Omental fat pad (tissue), 4 donors: ENCODE measurements at places on chromosomes 3 and 15. TPM values are rescaled to one million over a fixed set of nuclear protein-coding genes. Genes with fewer than 3 reads are reported as not detected.

GRCh38 chr3:32568953-32569352, 1.7 kb downstream of the DYNC1LI1 start:
- DNase-seq, result no peak

- no peak for DNase-seq
These were observed 220.9 kb downstream of the AGBL1 start for GRCh38 chr15:86300390-86301125.

SH2D7 gene
- not detected for total RNA-seq

ITIH4 gene
- total RNA-seq, result 2.5 TPM

DNA sequence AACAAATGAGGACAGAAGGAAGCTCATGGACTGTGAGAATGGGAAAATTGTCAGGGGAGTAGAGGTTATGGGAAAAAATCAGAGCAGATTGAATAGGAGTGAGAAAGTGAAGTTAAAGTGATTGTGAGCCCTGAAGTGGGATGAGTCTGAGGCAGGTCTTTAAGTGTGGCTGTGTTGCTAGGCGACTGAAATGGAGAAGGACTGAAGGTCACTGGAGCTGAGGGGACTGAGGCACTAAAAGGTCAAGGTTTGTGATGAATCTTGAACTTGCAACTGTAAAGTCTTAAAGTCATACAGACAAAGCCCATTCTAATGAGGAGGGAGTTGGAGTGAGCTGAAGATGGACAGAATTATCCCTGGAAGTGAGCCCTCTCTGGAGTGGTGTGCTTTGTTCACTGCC, 518.9 kb downstream of the TUSC7 start:
- no peak for DNase-seq

- DNase-seq, result no peak
These were observed 18.8 kb upstream of the GATM start for GRCh38 chr15:45397116-45397665.

CACNA2D2 gene
- 3.6 TPM for total RNA-seq

GRCh38 chr3:95464346-95464745, 1350.0 kb upstream of the EPHA6 start:
- no peak for DNase-seq

PML gene
- total RNA-seq, result 69.1 TPM

DNA sequence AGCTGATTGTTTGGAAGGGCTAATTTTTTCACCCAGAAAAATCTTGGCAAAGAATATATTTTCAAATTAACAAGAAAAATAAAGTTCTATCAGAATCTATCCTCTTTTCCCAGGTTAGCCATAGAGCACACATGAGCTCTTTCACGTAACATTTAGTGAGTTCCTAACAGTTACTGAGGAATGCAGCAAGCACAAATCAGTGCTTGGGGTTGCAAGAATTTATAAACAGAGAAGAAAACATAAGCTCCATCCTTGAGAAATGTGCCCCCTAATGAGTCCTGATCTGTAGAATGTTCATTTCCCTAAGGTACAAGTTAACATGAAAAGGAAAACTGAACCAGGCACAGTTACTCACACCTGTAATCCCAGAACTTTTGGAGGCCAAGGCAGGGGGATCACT, 13.9 kb downstream of the EOGT start:
- no peak for DNase-seq

- DNase-seq, result no peak
These were observed 411.2 kb downstream of the SHQ1 start for GRCh38 chr3:72436863-72437592.

HCLS1 gene
- 61.5 TPM for total RNA-seq

ALG1L2 gene
- total RNA-seq, result not detected

SOX2 gene
- total RNA-seq, result not detected

HYAL3 gene
- 6.2 TPM for total RNA-seq

DNA sequence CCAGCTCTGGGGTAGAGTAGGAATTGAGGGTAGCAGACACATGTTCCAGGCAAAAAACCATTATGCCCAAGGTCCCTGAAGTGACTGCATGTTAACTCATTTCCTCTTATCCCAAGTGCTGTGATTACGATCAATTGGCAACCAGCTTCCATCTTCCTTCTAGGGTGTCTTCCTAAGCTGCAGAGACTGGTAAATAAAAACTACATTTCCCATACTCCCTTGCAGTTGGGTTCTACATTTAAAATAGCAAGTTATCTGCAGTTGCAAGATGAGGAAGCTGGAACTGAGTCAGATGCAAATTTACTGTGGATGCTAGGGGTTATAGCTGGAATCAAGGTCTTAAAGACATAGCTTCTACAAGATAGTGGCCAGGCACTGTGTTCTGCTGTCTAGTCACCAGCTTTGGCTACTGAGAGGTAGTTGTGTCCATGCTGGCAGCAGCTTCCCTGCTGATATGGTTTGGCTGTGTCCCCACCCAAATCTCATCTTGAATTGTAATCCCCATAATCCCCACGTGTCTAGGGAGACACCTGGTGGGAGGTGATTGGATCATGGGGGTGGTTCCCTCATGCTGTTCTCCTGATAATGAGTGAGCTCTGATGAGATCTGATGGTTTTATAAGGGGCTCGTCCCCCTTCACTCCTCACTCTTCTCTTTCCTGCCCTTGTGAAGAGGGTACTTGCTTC, 51.3 kb upstream of the FBN1 start:
- DNase-seq, result no peak

DNA sequence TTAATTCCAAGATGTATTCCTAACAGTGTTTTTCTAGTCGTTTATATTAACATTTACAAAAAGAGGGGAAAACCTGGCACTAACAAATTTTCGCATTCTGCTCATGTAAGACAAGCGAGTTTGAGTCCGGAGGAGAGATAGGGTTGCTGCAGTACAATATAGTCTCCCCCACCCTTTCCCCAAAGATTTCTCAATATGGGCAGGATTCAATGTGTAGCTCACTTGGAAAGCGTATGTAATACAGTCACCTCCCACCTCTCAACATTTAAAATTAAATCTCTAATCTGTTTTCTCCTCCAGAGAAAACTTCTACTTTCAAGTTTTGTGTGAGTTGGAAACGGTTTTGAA, 57.9 kb downstream of the CMSS1 start:
- DNase-seq, result no peak
